ENCODE measurements at places on chromosomes 11 and 22.

- DNase-seq: no peak
Observed at GRCh38 chr11:105070306-105070705, 25.2 kb upstream of the CARD16 start.

DNA sequence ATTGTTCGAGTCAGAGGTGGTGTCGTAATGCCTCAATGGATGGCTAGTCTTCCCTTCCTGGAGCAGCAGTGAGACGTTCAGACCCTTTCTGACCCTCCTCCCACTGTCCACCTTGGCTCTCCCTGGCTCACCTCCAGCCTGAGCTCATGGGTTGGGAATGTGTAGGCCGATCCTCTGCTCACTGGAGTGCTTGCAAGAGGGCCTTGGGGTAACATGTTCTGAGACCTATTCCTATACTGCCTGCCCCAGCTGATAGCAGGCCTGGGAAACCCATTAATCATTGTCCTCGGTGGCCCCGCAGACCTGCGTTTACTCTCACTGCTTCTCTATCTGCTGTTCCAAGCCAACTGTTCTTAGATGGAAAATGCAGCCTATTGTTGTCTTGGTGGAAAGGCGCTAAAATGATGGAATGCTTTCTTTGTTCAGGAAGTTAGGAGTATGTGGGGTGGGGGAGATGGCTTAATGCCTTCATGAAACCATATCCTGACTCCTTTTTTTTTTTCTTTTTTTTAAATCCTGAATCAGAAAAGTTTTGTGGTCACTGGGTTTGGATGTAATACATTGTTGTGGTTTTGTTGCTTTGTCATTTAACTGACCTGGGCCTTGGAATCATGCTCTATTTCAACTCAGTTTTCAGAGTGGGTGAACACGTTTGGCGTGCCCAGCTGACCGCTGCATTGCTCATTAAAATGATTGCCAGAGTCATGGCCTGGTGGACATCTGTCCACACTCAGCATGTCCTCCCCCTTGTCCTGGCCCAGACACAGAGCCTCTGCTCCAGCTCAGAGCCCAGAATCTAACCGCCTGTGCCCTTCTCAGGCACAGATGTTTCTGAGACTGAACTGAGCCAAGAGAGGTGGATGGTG is 72.5 kb downstream of the MICAL2 start:
- DNase-seq: no peak

- no peak for DNase-seq
Observed at GRCh38 chr11:48033918-48034341, 53.6 kb downstream of the PTPRJ start.

GRCh38 chr11:62910141-62910882 is 10.9 kb downstream of the CHRM1 start:
- DNase-seq: no peak

DNA sequence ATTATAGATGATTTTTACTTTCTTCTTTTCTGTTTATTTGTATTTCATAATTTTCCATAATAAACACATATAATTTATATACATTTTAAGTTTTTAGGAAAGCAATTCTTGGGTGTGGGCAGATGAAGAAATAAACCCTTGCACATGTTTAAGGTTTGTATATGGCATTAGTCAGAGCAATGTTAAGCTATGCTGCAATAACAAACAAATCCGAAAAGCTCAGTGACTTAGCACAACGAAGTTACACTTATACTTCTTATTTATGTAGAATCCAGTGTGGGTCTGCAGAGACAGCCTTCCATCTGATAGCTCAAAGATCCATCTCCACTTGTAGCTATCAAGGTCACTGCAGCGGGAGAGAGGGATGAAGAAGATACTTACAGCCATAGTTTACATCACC is 68.5 kb upstream of the BARX2 start:
- no peak for DNase-seq

DNA sequence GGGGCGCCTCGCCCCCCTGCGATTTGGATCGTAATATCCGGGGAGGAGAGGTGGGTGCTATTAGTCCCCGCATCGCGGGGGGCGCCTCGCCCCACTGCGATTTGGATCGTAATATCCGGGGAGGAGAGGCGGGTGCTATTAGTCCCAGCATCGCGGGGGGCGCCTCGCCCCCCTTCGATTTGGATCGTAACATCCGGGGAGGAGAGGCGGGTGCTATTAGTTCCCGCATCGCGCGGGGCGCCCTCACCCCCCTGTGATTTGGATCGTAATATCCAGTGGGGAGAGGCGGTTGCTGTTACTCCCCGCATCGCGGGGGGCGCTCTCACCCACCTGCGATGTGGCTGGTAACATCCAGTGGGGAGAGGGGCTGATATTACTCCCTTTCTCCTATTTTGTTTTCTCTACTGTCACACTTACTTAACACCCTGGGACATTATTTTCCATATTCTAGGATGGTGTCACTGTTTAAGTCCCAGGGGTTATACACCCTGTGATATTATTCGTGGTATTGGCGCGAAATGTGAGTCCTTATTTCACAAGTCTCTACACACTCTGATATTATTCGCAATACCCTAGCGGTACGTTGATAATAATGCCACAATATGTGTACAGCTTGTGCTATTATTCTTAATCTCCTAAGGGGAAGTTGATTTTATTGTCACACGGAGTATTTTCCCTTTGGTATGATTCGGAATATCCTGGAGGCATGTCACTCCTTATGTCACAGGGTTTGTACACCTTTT is 57.8 kb upstream of the ALDH3B2 start:
- peak; percentile 65 for DNase-seq

DNA sequence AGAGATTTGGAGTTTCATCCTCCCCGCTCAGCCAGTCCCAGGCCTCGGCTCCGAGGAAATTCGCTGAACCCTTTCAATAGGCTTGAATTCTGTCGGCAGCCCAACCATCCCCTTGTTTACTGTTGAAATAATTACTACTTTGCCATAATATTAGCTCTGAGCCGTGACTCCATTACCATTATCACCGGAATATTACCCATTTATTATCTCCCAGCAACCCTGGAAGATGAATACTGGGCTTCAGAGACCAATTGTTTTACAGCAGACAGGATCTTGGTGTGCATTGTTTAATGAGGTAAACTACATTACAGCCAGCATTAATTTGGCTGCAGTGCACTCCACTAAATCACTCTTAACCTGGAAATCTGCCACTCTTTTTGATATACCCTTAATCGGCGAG is 867.4 kb downstream of the NTM start:
- DNase-seq: no peak

GRCh38 chr11:116727990-116728389 is 44.8 kb downstream of the BUD13 start:
- DNase-seq: no peak

GRCh38 chr11:78040691-78041379 is 17.8 kb upstream of the KCTD14 start:
- DNase-seq: no peak

DNA sequence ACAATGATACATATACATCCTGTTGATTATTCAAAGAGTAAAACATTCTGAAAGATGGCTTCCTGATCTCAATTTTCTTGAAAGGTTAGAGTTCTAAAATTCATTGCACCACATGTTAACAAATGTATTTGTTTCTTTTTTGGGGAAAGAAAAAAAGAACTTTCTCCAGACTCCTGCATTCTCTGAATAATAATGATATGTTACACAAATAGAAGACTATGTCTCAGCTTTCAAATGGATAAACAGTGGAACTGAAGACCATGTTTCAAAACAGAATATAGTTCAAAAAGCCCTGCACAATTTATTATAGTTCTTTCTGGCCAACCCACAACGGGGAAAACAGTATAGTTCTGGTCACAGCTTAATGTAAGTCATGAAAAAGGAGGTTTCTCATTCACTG is 277.0 kb downstream of the SBF2 start:
- no peak for DNase-seq

GRCh38 chr11:127567237-127567932 is 566.8 kb upstream of the KIRREL3 start:
- no peak for DNase-seq

DNA sequence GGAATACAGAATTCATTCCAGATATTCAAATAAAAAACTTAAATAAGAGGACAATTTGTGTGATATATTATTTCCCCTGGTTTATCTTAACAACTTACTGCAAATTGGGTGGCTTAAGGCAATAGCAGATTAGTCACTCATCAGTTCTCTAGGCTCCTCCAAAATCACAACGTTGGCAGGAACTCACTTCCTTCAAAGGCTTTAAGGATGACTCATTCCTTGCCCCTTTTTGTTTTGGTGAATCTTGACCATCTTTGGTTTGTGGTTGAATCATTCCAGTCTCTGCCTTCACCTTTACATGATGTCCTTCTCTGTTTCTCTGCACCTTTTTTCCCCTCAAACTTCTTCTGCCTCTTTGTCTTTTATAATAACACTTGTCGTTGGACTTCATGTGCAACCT is 3.4 kb downstream of the OR10AG1 start:
- DNase-seq: no peak

GRCh38 chr11:65857500-65857852 is 504 bp downstream of the CFL1 start:
- peak; percentile 65 for DNase-seq

- no peak for DNase-seq
Observed at GRCh38 chr22:36443198-36443770, 38.2 kb downstream of the TXN2 start.

GRCh38 chr22:49863931-49864330 is 10.3 kb downstream of the ZBED4 start:
- DNase-seq: no peak

GRCh38 chr11:87263979-87264378 is 226.2 kb downstream of the TMEM135 start:
- DNase-seq: no peak

GRCh38 chr11:58787903-58788302 is 56.2 kb upstream of the GLYAT start:
- DNase-seq: no peak

- DNase-seq: no peak
Observed at GRCh38 chr11:132456751-132457328, 1075.5 kb downstream of the OPCML start.

DNA sequence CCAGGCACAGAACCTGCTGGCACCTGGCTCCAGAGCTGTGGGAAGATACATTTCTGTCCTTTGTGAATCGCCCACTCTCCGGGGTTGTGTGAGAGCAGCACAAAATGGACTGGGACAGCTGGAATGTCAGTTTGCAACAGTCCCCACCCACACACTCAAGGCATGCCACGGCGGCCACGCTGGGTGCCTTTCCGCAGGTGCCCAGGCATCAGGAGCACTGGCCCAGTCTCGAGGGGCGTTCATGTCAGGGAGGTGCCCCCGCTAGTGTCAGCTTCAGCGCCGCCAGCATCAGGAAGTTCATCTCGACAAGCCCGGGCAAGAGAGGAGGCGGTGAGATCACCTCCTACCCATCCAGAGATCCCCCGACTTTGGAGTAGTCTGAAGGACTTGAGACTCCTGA is 2.1 kb downstream of the TP53AIP1 start:
- no peak for DNase-seq

GRCh38 chr11:10327254-10327653 is 22.4 kb downstream of the ADM start:
- no peak for DNase-seq

- peak; percentile 39 for DNase-seq
Observed at GRCh38 chr11:66100272-66101065, 30.4 kb downstream of the PACS1 start.

DNA sequence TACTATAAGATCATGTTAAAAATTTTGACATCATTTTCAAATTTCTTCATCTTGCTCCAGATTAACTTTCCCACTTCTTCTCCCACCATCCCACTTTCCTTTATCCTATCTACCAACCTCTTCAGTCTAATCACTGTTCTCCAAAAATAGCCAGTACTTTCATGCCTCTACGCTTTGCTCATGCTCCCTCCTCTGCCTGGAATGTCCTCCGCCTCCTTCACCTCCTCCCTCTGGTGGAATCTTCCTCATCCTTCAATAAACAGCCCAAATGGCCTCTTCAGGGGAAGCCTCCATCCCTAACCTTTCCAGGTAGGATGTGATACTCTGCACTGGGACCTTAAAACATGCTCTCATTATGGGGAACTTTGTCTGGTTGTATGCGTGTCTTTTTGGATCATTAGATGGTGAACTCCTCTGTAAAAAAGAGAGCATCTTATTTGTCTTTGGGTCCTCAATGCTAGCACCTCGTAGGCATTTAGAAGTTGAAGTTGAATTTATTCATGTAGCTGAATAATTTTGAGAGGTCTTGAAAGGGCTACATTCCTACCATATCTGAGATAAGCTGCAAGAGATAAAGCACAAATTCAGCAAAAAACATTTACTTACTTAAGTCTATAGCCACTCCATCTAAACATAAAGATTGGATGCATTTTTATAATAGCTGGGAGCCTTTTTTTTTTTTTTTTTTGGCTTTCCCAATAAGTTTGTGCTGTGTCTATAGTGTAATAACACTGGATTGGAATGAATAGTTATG is 8.0 kb upstream of the CSRP3 start:
- DNase-seq: no peak

- no peak for DNase-seq
Observed at GRCh38 chr22:48902983-48903650, 924.6 kb downstream of the BRD1 start.

DNA sequence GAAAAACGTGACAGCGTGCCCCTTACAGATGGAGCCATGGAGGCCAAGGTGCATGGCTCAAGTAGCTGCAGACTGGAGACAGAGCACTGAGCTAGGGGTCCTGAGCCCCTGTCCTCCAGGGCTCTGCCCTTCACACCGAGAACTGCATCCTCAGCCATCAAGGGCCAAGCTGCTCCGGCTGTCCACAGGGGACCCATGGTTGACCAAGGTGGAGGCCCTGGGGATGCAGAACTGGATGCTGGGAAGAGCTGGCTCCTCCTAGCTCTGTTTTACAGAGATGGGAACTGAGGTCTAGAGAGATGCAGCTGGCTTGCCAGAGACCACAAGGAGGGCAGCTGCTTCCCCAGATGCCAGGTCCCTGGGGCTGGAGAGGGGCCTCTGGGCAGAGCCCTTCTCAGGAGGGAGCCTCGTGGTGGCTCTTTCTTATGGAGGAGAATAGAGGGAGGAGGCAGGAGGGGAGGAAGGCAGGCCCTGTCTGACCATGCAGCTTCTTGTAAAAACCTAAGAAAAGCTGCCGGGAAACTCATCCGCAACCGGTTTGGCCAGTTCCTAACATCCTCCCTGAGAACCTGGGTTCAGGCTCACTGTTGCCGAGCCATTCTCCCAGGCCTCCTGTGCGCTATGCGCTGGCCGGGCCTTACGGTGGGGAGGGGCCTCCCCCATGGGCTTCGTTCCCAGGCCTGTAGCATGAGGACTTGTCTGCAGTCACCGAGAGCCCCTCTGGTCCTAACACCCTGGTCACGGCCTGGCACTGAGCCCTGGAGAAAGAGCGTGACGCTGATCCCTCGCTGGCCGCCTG is 80.6 kb downstream of the WNT7B start:
- no peak for DNase-seq
